ENCODE measurements at places on chromosomes 2 and 18.

DNA sequence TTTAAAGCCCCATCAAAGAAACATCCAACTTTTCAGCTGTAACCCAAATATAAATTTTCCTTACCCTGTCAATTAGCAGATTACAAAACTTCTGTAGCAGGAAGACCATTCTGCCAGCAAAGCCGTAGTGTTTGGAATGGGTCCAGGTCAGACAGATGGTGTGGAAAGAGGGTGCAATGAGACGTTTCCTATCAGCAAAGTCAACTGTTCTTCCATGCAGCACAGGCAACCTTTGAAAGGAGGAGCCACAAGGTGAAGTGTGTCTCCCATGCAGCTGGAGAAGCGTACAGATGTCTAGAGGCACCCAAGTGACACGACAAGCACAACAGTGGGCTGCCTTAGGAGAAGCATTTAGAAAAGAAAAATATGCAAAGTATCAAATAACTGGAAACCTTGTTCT lies 83.7 kb downstream of the SP3 start:
- DNase-seq: no peak

- no peak for DNase-seq
These were observed 68.9 kb downstream of the HPCAL1 start for GRCh38 chr2:10371441-10372196.

- DNase-seq: no peak
These were observed 825 bp downstream of the GRB14 start for GRCh38 chr2:164620457-164620856.

DNA sequence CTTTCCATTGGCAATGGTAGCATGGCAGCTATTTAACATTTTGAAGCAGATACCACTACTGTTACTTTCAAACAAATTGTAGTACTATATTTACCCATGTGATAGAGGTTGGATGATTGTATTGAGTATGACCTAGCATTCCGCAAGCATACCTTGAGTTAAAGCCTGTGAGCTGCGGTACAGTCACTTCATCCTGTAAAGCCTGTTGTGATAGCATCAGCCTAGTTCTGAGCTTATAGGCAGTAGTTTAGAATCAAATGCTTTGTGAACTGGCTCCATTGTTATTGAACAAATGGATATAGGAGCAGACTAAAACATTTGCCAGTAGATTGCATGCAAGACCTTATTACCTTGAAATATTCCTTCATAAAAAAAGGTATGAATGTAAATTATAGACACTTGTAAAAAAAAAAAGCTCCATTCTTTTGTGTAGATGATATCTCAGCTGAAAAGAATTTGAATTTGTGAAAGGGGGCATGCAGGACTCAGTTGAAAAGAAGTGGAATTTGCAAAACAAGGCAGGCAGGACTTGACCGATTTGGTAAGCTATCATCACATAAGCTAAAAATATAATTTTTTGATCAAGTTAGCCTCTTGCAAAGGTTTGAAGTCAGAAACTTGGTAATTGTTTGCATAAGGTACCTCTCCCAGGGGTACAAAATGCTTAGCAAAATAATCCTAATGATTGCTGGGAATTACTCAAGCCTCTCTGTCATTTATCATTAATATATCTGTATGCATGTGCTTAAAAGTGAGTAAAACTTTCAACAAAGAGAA lies 138.5 kb upstream of the ITGA4 start:
- no peak for DNase-seq
